ENCODE measurements at places on chromosomes 7 and 10.

DNA sequence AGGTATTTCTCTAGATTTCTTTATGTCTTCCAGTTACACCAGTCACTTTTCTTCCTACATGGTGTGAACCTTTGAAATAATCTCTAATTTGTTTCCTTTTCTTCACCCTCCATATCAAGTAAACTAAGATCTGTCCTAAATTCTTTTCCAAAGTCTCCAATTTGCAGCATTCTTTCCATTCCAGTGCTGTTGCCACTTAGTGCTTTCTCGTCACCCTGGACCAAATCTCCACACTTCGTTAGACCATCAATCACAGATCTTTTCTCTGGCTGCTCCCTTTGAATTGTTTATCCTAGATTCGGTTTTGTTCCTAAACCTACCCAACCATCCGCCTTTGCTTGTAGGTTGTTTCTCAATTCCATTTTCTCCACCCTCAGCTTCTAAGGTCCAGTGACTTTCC is 74.7 kb downstream of the DYNC1I1 start:
- DNase-seq, result no peak

- no peak for DNase-seq
Observed at GRCh38 chr10:71131096-71131495, 81.3 kb upstream of the UNC5B start.

GRCh38 chr7:149495785-149496641 is 1.6 kb downstream of the ZNF746 start:
- no peak for DNase-seq

DNA sequence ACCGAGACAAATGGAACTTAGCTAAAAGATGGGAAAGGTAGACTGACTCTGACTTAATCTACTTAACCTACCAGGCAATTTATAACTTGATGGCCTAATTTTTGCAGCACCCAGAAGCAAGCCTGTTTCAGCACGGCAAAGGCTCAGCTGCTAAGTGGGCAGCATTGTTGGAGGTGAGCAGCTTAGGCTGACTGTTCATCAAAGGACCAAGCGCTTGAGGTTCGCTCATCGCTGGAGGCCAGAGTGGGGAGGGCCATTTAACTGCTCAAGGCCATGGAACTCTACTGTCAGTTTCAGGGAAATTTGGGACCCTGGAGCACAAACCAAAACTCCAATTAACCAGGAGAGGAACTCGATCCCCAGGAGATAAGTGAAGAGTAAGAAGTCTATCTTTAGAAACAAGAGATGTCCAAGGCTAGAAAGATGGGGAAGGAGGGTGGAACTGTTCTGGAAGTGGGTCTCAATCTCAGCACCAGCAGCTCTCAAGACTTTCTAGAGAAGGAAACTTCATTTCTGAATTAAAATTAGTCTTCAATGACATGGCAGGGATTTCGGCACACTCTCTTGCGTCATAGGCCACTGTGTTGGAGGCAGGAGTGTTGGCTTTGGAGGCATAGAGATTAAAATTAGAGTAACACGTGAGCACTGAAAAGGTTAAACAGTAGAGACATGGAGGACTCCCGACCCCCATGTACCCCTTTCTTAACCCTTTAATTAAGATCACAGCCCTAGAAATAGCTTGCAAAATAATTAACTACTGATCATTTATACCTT is 43.1 kb downstream of the EGFR start:
- DNase-seq, result no peak

DNA sequence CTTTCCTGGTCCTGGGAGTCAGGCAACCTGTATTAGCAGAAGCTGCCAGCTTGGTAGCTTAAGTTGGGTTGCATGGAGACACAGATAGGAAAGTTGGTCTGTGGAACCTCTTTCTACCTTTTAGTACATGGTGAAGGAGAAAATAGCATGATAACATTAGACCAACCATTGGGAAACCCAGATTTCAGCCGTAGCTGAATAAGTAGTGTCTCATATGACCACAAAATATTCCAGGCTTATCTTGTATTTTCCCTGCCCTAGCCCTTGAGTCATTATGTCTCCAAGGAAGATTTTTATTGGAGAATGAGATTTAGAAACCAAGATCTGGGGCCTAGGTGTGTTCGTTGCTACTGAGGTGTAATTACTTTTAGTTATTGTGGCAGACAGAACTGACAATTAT is 67.2 kb downstream of the CCSER2 start:
- no peak for DNase-seq

GRCh38 chr7:87047-87446 is 105.3 kb upstream of the FAM20C start:
- no peak for DNase-seq

DNA sequence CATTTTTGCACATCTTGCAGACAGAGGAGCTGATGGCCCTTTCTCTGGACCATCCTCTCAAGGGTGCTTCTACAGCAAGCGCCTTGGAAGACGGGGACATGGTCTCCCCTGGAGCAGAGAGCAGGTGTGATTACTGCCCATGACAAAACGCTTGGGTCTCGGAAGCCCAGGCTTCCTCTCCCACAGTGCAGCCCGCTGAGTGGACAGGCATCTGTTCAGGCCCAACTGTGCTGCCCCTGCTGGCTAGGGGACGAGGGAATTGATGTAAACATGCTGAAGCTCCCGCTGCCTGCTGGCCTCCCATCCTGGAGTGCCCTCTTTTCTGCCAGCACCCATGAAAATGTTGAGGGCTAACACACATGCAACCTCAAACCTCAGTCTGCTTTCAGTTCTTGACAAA is 14.3 kb downstream of the IL15RA start:
- no peak for DNase-seq

DNA sequence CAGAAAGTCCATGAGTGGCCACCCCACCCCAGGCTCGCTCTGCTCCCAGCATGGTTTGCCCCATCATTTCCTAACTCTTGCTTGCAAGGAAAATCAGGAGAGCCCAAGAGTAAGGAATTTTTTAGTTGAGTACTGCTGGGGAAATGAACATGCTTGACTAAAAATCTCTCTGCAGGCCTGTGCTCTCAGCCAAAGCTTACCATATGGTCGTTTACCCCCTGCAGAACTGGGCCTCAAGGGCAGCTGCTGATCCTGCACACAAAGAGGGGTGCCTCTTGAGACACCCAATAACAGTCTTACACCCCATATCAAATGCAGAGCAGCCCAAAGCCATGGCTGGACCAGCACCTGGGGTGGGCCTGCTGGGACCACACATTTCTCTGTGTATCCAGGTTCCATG is 183.2 kb downstream of the CXCL12 start:
- DNase-seq, result no peak

GRCh38 chr10:126080879-126081411 is 184.6 kb downstream of the FANK1 start:
- no peak for DNase-seq

DNA sequence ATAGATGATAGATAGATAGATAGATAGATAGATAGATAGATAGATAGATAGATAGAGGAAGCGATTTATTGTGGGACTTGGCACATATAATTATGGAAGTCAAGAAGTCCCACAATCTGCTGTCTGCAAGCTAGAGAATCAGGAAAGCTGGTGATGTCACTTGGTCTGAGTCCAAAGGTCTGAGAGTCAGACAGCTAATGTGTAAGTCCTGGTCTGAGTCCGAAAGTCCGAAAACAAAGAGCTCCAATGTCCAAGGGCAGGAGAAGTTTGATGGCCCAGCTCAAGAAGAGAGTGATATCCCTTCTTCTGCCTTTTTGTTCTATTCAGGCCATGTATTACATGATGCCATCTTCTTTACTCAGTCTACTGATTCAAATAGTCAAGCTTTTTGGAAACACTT is 53.8 kb upstream of the TCF7L2 start:
- no peak for DNase-seq

DNA sequence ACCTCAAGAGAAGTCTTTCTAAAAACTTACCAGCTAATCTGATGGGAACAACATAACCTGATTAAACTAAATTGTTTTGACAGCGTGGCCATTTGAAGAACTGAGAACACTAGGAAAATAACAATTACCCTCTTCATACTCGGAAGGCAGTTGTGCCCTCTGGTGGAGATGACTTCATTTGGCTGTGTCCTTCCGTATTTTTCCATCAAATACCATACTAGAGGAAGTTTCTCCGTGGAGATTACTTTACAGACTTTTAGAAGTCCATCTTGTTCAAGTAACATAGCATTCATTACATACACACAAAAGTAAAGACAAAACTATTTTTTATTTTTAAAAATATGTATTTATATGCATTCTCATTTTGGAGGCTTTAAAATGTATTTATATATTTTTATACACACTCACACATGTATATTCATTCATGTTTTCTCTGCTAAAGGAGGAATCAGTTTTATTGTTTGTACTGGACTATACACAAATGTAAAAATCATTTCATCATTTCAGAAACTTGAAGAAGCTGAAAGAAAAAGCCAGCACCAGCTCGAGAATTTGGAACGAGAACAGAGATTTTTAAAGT is 25.2 kb downstream of the SMNDC1 start:
- no peak for DNase-seq

DNA sequence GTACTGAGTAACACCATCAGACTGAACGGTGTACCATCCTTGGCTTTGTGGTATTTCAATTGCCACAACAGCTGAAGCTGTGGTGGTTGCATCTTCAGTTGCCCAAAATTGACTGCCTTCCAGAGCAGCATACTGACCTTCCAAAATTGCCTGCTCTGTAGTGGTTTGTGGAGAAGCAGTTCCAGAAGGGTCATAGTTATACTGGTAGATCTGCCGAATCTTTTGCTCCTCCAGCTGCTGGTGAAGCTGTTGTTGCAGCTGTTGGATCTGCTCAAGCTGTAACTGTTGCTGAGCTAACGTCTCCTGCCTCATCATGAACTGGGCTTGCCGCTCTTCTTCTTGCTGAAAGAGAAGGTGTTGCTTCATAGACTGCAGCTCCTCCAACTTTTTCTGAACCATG is 212.2 kb downstream of the PCLO start:
- no peak for DNase-seq

DNA sequence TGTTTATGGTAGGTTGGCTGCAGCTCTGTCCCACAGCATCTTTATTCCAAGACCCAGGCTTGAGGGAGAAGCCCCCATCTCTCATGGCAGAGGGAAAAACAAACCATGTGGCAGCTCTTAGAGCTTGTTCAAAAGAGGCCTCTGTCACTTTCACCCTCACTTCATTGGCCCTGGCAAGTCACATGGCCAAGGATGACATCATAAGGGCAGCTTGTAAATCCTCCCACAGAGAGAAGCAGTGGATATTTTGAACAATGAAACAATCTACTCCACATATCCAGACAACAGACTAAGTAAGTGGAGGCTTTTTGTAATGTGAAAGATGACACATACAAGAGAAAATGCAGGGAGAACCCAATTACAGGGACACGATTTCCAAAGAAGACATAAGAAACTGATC is 108.1 kb downstream of the GRID1 start:
- no peak for DNase-seq

DNA sequence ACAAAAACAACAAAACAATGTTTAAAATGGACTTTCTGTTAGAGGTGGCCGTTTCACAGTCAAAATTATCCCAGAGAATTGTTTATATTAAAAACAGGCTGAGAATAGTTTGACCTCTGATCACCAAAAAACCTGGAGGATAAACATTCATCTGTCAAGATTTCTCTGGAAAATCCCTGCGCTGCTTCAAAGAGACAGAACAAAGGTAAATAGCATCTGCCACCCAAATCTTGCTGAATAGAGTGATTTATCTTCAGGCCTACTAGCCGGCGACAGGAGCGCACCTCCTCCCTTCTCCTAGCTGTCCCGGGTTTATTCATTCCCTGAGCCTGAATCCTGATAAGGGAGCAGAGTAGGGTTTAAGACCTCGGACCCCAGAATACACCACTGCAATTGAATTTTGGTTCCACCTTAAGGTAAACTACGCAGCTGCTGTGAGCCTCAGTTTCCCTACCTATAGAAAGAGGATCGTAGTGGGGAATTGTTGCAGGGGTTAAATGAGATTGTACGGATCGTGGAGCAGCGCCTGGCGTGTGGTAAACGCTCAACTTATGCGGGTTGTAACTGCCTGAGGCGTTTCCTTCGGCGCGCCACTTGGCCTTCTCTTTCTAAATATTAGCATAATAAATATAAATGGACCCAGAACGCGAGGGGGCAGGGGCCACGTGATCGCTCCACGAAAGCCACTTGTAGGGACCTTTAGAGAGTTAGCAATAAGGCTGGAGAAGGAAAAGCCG is 498 bp upstream of the ST7 start:
- no peak for DNase-seq

DNA sequence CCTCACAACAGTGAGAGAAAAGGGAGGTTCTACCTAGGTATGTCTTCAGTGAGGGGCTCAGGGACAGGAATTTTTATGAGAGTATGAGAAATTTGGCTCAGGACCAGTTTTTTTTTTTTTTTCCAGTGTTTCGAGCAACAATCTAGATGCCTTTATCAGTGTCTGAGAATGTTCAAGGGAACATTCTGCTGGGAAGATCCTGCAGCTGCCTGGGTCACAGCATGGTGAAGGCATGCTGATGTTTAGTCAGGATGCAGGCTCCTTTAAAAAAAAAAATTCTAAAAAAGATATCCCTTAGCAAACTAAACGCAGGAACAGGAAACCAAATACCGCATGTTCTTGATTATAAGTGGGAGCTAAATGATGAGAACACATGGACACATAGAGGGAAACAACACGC is 31.0 kb downstream of the SBDS start:
- no peak for DNase-seq

DNA sequence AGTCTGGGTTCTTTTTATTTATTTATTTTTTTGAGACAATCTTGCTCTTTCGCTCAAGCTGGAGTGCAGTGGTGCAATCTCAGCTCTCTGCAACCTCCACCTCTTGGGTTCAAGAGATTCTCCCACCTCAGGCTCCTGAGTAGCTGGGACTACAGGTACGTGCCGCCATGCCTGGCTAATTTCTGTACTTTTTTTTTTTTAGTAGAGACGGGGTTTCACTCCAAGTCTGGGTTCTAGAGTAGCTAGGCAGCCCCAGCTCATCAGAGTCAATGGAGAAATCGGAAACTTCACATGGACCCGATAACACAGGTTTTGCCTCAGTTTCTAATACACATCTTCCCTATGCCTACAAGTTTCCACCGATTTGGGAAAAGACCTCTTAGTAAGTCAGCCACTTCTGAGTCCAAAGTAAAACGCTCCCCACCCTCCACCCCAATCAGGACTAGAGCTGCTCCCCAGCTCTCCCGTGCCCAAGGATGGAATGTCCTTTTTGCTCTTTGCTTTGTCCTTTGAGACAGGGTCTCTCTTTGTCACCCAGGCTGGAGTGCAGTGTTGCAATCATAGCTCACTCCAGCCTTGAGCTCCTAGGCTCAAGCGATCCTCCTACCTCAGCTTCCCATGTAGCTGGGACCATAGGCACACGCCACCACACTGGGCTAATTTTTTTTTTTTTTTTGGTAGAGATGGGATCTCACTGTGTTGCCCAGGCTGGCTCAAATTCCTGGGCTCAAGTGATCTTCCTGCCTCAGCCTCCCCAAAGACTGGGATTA is 3.8 kb upstream of the SERPINE1 start:
- no peak for DNase-seq

All from GM12892 (cell line).